ENCODE measurements at places on chromosomes 2 and 18.

DNA sequence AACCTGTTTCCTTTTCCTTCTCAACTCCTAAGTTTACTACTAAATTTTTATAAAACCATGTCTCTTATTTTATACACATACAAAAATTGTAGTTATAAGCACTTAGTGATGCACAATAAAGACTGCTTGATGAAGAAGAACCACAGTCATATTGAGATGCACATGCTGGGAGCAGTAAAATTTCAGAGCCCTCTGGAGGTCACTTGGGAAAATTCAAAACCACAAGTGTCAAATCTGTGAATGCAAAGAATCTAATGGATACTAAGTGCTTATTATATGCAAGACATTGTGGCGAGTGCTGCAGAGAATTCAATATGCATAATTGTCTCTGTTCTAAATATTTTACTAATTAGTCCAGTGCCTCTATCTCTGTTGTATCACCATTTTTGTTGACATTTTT, 180.5 kb downstream of the VWC2L start:
- no peak for DNase-seq

DNA sequence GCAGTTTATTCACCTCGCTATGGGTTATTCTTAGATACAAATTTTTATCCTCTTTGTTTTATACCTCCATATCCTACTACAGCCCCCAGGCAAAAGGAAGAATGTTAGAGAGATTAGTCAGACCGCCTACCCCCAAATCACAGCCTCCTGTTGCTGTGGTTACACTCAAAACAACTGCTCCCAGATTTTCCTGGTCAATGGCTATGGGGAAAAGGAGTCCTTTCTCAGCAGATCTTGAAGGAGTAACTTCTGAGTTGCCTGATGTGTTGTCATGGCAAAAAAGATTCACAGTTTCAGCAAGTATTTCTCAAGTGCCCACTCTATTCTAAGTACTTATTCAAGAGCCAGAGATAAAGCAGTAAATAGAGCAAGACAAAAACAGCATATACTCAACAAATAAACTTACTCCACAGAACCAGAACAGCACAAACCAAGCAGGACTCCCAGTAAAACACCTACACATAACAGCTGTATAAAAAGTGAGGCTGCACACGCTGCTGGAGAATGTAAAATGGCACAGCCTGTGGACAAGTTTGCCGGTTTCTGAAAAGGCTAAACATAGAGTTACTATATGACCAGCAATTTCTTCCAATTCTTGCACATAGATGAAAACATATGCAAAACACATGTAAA, 104.8 kb downstream of the NOL10 start:
- DNase-seq, result no peak

GRCh38 chr2:64401529-64401880, 52.5 kb upstream of the LGALSL start:
- DNase-seq, result no peak

DNA sequence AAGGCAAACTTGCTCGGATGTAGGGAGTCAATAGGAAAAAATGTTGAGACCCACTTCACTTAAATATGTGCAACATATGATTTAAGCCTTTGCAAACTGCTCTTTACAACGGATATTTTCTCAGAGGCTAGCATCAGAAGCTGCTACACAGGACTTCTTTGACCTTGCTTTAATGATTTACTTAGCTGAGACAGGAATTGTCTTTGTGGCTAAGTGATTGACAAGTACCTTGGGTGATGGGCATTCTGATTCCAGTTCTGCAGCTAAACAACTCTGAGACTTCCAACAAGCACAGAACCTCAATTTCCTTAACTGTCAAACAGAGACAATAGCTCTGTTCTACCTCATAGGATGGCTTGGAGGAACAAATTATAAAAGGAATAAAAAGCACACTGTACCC, 150.2 kb downstream of the NCKAP5 start:
- DNase-seq, result no peak

DNA sequence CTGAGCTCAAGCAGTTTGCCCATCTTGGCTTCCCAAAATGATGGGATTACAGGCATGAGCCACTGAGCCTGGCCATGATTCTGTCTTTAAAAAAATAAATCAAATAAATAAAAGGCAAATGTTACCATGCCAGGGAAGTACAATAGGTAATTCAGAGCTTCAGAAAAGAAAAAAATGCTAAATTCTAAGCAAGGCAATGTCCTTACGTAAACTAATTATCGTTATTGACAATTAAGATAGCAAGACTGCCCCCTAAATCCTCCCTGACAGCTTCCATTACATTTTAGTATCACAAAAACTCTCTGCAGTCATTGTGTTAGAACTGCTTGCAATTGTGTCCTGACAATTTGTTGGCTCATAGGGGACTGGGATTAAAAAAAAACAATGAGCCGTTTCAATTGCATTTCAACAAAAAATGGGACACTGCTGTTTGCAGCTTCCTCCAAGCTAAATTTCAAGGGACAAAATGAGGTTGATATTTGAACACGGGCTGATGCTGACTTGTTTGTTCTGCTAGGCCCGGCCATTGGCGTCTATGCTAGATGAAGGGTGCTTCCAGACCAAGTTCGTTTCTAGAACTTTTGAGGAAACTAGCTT, 88.9 kb downstream of the MOGAT1 start:
- DNase-seq, result no peak

DNA sequence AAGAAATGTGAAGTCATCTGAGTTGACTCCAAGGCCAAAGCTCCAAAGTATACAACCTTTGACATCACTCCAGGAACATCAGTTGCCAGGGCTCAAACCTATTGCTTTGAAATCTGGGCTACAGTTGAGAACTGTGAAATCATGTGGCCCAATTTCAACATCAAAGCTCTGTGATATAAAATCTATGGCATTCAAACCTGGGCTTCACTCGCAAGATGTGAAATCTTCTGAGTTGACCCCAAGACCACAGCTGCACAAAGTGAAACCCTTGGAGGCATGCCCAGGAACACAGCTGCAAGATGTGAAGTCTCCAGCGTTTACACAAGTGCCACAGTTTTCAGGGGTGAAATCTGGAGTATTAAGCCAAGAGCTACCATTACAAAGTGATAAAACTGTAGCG, 9.4 kb upstream of the ZNF512 start:
- DNase-seq, result no peak

DNA sequence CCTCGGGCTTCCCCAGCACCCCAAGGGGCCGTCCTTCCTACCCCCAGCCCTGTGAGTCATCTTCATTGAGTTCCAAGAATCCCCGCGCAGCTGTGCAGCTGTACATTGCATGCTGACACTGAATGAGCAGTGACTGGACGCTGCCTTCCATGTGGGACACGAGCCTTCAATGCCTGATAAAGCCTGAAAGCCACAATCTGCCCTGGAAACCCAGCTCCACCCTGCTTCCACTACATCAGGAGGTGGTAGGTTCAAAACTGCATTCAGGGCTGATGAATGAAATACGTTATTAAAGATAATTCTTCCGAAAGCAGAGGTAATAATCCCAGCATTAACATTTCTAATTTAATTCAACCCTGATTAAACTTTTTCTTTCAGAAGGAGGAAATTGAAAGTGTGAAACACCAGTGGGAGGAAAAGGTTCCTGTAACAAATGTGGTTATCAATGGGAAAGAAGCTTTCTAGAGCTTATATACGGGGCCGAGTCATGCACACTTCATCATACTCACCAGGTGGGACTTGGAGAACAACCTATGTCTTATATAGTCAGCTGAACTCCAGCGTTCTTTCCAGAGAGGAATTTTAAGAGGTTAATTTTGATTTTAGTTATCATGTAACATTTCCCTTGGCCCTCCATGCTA, 360.1 kb downstream of the LPIN1 start:
- DNase-seq, result no peak

DNA sequence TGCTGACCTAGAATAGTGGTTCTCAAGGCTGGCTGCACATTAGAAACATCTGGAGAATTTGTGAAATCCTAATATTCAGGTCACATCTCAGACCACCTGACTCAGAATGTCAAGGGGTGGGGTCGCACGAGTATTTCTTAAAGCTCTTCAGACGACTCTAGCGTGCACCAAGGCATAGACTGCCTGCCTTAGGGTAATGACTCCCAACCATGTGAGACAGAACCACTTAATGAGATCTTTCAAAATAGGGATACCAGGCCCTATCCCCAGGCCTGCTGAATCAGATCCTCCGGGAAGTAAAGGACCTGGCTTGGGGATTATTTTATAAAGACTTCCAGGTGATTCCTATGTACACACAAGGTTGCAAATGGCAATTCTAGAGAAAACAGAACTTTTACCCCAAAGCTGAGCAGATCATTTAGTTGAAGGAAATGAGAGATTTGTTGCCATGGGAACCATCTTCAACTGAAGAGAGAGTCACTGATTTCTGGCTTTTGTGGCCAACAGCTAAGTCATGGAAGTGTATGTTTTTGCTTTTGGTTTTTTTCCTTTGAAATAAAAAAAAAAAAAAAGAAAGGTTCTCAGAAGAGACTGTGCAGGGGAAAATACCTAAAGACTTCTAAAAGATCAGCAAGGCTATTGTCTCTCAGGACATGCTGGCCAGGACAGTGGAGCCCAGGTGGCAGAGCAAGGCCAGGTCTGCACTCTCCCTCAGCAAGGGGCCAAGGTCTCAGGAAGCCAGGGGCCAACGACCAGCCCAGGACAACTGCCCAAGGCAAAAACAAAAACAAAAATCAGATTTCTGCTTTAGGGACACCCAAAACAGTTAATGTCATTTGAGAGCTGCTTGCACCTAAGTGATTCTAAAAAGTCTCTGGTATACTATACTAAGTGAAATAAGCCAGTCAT, 15.3 kb upstream of the LOXHD1 start:
- DNase-seq, result no peak

DNA sequence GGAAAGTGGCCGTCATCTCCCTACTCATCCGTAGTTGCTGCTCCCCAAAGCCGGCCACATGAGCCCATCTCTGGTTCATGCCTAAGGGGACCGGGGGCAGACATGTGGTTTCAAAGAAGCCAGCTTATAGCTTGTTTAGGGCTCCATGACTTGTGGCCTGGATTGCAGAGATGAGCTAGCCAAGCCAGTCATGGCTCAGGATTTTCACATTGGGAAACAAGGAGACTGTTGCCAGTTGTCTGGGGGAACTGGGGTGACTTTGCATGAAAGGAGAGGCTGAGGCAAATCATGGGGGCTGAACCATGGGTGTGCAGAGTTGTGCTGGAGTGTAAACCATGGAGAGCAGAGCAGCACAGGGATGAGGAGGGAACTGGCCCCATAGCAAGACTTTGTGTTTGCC, 183.0 kb upstream of the APCDD1 start:
- no peak for DNase-seq

- no peak for DNase-seq
Measured at GRCh38 chr2:132384491-132385151, 32.0 kb upstream of the GPR39 start.

DNA sequence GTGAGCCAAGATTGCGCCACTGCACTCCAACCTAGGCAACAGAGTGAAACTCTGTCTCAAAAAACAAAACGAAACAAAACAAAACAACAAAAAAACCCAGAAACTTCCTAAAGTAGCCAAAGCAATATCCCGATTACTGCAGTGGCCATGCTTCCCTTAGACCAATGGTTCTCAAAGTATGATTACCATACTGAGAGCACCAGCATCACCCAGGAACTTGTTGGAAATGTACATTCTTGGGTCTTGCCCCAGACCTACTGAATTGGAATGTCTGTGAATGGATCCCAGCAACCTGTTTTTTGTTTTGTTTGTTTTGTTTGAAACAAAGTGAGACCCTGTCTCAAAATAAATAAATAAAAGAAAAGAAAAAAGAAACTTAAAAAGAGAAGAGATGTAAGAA, 41.9 kb upstream of the TGIF1 start:
- DNase-seq, result no peak

DNA sequence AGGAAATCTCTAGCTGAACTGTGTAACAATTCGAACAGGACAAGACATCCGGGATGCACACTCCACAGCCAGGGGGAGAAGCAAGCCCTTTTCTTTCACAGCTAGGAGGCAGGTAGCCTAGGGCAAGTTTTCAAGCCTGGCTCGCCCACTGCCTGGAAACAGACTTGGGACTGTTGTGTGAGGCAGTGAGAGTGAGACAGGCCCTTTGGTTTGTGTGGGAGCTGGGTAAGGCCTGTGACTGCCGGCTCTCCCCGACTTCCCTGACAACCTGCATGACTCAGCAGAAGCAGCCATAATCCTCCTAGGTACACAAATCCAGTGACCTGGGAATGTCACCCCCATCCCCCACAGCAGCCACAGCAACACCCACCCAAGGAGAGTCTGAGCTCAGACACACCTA, 179.7 kb downstream of the WDPCP start:
- DNase-seq, result no peak

- no peak for DNase-seq
Measured at GRCh38 chr2:11406958-11407381, 59.0 kb downstream of the E2F6 start.

- DNase-seq, result no peak
Measured at GRCh38 chr2:32894119-32894728, 52.5 kb upstream of the LTBP1 start.

DNA sequence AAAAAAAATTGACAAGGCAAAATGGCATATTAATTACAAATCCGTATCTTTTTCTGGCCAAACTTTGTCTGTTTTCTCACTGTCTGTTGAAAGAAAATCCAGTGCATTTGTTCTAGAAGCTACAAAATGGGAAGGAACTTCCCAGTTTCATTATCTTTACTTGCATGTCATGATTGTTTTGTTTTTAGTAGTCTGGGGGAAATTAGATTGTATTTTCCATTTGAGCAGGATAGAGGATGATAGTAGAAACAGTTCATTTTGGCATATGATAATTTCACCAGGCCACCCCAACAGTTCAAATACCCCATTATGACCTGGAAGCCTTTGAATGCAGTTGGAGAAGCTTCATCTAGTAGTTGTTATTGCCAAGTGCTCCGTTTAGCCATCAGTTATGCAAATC, 77.5 kb upstream of the RANBP2 start:
- no peak for DNase-seq

DNA sequence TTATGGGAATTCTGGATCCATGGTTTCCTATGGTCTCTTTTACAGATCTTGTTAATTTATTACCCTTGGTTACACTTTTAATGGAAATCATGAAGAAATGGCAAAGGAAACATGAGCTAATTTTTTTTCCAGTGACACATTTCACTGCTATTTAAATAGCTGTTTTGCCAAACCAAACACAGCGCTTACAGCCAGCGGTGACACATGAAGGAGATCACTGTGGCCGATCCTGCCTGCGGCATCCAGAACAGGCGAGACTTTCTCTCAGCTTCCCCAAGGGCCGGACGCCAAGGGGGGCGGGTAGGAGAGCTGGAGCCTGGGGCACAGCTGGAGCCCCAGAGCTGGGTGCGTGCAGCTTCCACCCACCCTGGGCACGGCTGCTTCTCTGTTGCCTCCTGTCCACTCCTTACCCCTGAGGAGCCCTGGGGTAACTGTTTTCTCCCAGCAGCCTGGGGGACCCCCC, 81.4 kb upstream of the PKDCC start:
- no peak for DNase-seq

DNA sequence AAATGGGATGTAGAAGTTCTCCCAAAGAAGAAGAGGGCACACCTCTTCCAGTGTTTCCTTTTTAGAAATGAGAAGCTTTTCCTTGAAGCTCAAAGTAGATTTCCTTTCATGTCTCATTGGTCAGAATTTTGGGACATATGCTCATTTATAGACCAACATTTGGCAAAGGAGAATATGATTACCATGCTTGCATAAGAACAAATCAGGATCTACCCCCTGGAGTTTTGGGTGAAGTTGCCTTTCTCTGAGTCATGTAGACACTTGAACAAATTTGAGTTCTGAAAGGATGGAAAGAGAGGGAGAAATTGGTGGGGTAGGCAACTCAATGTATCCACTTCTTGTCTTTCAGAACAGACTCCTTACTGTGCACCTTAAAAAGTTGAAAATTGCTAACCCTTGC, 409.0 kb downstream of the SLC4A3 start:
- no peak for DNase-seq

- no peak for DNase-seq
Measured at GRCh38 chr2:239467281-239467955, 66.6 kb upstream of the HDAC4 start.

GRCh38 chr2:190105554-190105953, 43.0 kb upstream of the MSTN start:
- no peak for DNase-seq

All from activated T-cell treated with anti-CD3 and anti-CD28 coated beads, Interleukin-2, amount 50 U/mL, for 1 hour (primary cell).